ENCODE measurements at places on chromosomes 11 and 22.
A peak's percentile ranks its signal among the peaks of the same experiment; 100 is the strongest.

- no peak for DNase-seq
Measured at GRCh38 chr11:124577716-124578427, 8.1 kb downstream of the OR8A1 start.

DNA sequence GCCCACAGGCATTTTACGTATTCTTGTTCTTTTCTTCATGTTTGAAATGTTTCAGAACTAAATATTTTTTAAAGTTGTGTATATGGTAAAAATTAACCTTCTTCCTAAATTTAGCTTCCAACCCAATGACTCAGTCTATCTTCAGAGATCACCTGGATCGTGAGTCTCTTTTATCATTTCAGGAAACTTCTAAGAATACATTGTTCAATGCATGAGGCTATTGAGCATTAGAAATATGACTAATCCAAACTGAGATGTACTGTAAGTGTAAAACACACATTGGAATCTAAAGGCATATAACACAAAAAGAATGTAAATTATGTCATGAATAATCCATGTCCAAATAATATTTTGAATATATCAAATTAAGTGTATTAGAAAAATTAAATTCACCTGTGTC is 265.2 kb downstream of the LUZP2 start:
- DNase-seq: no peak

DNA sequence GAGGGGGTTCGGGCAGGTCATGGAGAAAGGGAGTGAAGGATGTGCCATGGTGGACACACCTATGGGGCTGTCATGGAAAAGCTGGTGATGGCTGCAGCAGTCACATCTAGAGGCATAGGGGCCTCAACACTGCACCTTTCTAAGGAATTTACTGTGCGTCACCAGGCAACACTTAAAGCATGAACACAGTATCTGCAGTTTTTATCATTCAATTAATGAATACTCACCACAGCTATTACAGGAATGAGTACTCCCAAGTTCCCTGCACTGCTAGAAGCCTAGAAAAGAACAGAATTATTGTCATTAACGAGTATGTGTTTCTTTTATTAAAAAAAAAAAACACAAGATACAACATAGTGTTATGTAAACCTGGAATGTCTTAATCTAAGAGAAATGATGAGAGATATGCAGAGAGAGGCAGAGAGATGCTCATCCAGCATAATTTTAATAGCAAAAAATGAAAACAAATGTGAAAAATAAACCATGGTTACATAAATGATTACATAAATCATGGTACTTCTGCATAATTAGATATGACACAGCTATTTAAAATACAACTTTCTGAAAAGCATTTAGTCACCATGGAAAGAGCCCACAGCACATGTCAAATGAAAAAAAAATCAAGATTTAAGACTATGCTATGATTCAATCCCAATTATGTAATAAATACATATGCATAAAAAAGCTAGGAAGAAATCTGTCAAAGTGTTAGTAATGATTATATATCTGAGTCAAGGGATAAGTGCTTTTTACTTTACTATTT is 19.2 kb downstream of the SERPIND1 start:
- DNase-seq: peak; percentile 70

GRCh38 chr11:103805688-103806009 is 230.8 kb upstream of the DDI1 start:
- DNase-seq: no peak

DNA sequence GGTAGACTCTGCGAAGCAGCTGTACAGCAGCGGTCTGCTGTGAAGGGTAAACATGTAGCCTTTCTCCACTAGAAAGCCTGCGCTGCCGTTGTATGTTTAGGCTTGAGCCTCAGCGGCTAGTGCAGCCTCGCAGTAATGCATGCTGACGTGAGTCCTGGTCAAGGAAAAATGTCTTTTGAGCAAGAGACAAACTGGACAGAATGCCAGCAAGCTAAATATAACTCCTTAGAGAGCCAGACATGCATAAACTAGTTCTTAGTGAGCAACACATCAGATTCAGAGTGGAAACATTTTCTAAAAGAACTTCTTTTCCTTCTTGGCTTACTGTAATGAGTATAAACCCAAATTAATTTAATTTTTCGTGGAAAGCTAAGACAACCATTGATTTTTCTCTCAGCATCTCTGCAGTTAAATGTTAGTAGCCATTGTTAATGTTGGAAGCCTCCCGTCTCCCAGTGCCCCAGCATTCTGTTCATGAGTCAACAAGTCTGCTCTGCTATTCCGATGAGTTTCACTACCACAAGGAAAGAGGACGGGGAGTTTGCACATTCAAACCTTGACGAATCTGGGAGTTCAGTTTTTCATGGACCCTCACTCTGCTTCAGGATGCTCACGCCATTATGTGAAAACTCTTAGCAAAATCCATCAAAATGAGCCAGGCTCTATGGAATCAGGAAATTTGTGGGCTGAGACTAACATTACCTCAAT is 51.4 kb downstream of the JAM3 start:
- peak; percentile 92 for DNase-seq

DNA sequence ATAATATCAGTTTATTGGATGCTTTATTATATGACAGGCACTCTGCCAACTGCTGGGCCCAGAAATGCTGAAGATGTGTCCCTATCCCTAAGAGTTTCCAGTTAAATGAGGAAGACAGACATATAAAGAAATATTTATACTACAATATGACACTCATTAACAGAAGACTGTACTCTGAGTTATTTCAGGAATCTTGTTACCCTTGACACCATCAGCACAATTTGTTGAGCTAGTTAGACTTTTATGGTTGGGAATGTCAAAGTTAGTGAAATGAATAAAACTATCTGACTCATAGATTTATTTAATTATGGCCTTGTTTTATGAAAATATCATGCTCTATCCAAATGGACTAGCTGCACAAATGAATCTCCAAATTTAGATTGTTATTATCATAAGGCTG is 25.6 kb upstream of the MSANTD4 start:
- no peak for DNase-seq

DNA sequence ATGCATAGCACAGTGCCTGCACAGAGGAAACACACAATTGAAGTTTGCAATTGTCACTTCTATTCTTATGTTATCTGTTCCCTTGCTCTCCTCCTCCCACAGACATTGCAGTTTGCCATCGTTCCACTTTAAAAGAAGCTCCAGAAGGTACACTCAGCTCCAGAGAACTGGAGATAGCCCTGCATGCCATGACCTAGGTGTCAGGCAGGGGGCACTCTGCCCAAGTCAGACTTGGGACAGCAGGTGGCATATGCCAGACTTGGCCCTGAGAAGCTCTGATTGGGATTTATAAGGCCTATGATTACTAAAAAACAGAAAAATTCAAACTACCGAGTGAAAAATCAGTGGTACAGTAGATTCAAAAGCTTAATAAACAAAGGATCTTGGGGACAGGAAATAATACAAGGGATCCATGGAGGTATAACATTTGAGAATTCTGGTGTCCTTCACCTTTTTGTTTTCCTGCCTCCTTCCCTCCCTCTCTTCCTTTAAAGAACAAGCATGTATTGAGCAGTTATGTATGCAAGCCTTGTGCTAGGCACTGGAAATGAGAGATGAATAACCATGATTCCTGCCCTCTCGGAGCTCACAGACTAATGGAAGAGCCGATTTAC is 40.0 kb downstream of the TENM4 start:
- peak; percentile 42 for DNase-seq

- peak; percentile 8 for DNase-seq
Measured at GRCh38 chr11:32148895-32149294, 58.0 kb downstream of the RCN1 start.

DNA sequence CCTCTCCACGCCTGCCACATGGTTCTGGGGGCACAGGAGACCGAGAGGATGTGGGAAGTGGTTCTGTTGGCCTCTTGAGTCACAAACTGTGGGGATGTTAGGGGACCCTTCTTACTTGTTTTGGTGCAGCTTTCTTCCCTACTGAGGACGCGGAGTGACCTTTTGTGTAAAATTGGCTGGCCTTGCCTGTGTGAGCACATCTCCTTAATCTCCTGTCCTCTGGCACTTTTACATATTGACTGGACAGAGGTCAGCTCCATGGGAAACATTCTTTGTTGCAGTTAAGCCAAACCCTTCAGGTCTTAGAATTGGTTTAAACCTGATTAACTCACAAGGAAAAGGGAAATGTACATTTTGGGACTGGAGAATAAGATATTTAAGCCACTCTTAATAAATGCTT is 51.2 kb upstream of the TENM4 start:
- DNase-seq: no peak

DNA sequence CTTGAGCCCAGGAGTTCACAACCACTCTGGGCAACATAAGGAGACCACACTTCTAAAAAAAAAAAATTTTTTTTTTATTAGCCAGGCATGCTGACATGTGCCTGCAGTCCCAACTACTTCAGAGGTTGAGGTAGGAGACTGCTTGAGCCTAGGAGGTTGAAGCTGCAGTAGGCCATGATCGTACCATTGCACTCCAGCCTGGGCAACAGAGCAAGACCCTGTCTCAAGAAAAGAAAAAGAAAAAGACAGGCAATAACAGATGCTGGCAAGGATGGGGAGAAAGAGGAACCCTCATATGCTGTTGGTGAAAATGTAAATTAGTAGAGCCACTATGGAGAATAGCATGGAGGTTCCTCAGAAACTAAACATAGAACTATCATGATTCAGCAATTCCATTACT is 64.8 kb downstream of the PAK1 start:
- DNase-seq: no peak

- DNase-seq: no peak
Measured at GRCh38 chr11:23453522-23453921, 593.2 kb upstream of the CCDC179 start.

- DNase-seq: no peak
Measured at GRCh38 chr22:20156042-20156389, 5.2 kb upstream of the CCDC188 start.

GRCh38 chr11:74699615-74700396 is 31.4 kb downstream of the CHRDL2 start:
- no peak for DNase-seq

GRCh38 chr11:28763876-28764275 is 655.7 kb downstream of the METTL15 start:
- peak; percentile 31 for DNase-seq

DNA sequence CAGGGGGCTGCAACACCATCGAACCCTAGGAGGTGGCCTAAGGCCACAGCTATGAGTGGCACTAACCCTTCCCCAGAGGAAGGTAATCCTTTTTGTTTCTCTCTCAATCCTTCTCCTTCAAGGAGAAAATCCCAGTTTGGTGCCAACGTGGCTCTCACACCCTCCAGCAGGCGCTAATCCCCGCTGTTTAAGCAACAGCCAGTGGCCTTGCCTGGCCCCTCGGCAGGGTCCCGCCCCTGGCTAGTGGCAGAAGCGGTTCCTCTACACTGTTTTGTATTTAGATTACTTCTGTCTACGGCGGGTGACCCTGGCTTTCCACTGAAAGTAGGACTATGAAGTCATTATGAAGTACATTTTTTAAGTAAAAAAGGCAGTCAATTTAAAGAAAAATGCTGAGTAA is 15.5 kb downstream of the GNAZ start:
- no peak for DNase-seq

DNA sequence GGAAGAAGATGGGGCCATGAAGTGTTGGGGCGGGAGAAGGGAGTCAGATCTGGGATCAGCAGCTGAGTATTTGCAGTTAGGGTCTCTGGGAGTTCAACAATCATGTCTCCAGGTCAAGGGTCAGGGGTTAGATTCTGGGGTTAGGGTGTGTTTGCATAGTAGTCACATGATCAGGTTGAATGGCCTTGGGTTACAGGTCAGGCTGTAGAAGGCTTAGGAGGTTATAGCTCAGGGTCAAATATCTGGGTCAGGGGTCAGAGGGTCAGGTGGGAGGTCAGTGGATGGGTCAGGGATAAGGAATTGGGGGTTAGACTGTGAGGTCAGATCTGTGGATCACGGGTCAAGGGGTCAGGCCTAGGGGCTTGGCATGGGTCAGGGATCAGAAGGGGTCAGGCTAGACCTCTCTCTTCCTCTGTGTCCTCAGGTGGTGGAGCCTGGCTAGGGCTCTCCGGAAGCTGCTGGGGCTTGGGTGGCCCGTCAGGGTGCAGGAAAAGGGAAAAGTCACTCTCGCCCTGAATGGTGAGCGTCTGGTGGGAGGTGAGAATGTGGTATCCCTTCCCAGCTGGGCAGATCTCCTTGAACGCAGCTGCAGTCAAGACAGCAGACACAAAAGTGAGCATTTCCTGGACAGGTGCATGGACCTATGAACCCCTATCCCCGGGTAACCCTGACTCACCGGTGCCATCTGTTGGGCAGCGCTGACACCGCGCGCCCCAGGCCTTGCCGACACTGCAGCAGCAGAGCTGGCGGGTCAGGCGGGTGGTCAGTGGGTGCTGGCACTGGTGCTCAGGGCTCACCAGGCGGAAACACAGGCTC is 6.4 kb downstream of the LTBP3 start:
- DNase-seq: no peak

- no peak for DNase-seq
Measured at GRCh38 chr11:94768602-94769541, 716 bp downstream of the AMOTL1 start.

Data from HFFc6 (cell line).